Fibroblast of skin of right quadriceps (primary cell): ENCODE measurements at places on chromosomes 7 and 10.

DNA sequence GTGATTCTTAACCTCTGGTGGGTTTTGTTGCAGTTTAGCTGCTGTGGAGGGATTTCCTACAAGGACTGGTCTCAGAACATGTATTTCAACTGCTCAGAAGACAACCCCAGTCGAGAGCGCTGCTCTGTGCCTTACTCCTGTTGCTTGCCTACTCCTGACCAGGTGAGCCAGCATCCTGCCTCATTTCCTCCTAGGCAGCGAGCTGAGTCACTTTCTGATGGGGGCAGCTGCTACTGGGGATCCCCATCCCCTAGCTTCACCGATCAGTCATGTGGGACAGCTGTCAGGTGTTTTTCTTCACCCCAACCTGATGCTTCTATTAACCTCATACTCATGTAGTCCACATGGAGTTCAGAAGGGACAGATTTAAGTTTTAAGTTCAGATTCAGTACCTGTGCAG, 21.7 kb upstream of the SMO start:
- no peak for DNase-seq

DNA sequence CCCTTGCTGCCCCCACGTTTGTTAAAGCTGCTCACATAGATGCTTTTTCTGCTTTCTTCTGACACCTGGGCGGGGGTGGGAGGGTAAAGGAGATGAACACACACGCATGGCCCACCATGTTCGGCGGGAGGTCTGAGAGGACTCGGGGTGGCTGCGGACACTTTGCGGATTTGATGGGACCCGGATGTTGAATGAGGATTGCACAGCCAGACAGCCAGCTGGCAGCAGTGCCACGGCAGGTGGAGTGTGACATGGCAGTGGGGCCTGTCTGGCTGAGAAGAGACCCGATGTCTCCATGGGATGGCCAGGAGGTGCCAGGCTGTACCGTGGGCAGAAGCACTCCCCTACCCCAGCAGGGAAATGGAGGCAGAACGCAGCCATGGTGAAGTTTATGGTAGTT, 31.2 kb downstream of the PPP2R2D start:
- DNase-seq, result no peak

GRCh38 chr7:4051696-4052095, 630.4 kb upstream of the FOXK1 start:
- no peak for DNase-seq

- peak; percentile 5 for DNase-seq
Observed at GRCh38 chr7:65946904-65947303, 35.1 kb downstream of the GUSB start.

DNA sequence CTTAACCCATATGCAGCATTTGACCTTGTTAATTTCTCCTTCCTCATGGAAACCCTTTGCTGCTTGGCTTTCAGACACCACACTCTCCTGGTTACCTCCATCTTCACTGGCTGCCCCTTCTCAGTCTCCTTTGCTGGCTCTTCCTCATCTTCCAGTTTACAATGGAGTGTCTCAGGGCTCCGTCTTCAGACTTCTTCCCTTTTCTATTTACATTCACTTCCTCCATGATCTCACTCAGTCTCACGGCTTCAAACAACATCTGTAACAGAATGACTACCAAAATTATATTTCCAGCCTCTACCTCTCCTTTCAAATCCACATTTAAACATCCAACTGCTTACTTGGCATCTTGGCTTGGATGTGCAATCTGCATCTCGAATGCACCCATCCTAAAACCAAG, 140.4 kb downstream of the DKK1 start:
- no peak for DNase-seq

DNA sequence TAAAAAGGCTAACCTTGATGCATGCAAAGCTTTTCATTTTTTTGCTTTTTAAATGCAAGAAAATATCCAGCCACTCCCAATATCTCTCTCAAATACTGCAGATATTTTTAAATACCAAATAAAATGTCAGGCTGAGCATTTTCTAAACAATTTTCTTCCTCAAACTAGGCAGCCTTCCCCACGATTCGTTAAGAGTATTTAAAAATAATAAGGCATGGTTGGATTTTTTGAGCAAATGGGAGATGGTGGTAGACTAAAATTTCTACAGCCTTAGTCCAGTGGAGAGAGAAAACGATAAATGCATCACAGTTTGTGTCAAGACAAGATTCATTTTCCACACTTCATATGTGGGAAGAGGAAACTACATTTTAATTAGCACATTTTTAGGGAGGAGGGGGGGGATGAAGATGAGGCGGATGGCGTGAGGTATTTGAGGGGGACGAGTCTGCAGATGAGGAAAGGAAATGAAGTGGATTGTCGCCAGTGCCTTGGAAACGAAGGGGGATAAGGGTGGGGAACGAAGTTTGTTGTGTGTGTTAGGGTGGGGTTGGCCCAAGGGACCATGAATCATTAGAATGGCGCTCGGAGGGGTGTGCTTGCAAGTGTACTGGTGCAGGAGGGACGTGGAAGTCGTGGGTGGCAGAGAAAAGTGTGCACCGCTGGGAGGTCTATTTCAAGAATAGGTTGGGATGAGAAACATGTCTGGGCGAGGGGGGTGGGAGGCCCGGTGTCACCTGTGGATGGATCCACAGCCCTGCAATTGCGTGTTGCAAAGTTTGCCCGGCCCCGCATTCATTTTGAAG, 1.2 kb upstream of the ADD3 start:
- DNase-seq, result peak; percentile 87

- no peak for DNase-seq
Observed at GRCh38 chr10:108872854-108873253, 1050.5 kb downstream of the XPNPEP1 start.

DNA sequence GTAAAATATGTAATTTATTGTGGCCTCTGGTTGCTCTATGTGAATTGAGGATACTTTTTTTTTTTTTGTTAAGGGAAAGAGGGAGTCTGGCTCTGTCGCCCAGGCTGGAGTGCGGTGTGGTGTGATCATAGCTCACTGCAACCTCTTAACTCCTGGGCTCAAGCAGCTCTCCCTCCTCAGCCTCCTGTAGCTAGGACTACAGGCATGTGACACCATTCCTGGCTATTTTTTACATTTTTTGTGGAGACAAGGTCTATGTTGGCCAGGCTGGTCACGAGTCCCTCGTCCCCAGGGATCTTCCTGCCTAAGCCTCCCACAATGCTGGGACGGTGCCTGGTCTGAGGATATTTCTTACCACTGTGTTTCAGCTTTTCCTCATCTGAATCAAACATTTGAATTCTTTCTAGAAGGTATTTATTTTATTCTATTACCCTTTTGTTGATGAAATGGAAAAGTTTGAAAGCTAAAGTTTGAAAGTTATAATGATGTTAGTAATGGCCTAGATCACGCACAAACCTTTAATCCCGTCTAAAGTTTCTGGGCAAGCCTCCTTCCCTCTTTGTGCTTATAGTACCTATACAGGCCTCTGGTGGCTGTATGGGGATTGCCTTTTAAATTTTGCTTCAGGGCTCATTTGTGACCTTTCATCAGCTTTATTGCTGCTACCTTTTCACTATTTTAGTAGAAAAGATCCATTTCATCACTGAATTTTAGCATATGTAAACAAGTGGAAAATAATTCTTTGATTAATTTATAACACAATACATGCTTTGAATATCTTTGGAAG, 2.0 kb downstream of the IFRD1 start:
- DNase-seq, result peak; percentile 22

GRCh38 chr7:72781161-72781560, 46.8 kb downstream of the TYW1B start:
- no peak for DNase-seq

- DNase-seq, result no peak
Observed at GRCh38 chr10:36141856-36142560, 499.9 kb upstream of the FZD8 start.

DNA sequence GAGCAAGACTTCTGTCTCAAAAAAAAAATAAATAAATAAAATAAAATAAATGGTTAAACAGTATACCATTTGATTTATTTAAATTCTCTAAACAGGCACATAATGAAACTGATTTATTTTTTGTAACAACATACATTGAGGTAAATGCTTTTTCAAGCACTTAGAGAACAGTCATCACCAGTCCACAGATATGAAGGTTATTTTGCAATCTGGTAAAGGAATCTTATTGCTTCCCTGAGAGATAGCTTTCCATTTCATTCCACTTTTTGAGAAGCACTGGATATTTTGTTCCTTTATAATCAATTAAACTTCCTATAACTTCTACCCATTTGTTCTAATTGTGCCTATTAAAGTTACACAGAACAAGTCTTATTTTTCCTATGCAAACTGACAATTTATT, 5.2 kb downstream of the CEP55 start:
- no peak for DNase-seq

- DNase-seq, result no peak
Observed at GRCh38 chr10:36048780-36049179, 406.7 kb upstream of the FZD8 start.

GRCh38 chr7:90661290-90662151, 65.4 kb downstream of the CDK14 start:
- DNase-seq, result no peak

DNA sequence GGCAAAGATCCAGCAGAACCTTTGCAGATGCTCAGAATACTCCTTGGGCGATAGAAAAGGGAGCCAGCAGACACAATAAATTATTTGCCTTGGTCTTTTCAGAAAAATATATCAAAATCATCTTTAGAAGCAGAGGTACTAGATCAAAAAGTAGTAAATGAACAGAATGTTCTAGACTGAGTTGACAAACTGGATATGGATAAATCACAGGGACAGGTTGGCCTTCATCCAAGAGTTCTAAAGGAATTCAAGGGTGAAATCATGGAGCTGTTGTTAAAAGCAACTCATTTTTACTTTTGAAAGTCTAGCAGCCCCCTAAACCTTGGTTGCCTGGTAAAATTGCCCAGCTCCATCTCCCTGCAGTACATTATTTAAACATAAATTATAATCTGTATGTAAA, 99.1 kb downstream of the PLCE1 start:
- DNase-seq, result peak; percentile 45

GRCh38 chr7:86785641-86786040, 141.9 kb downstream of the GRM3 start:
- DNase-seq, result no peak

DNA sequence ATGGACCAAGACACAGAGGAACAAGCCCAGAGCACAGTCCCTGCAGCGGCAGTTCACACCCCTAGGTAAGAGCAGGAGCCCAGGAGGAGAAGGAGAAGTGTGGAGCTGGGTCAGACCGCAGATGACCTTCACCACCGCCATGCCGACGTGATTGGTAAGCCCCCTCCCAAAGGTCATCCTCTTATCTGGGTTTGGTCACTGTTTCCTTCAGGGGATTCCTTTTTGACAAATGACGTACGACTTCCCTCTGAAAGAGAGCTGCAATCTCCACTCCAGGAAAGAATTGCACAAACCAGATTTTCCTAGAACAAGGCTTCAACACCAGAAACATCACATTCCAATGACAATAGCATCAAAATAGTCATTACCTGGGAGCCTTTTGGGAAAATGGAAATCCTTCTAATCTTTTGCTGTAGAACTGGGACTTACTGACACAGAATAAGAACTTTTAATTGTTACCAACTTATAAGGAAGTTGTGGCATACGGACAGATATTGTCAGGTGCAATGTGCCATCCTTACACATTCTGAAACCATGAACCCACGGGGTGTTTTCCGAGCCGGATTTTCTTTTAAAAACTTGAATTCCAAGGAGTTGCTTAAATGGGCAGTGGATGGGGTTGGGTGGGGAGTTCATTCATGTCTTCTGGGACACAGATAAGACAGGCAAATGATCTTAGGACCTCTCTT, 20.8 kb upstream of the ADAM12 start:
- DNase-seq, result no peak

DNA sequence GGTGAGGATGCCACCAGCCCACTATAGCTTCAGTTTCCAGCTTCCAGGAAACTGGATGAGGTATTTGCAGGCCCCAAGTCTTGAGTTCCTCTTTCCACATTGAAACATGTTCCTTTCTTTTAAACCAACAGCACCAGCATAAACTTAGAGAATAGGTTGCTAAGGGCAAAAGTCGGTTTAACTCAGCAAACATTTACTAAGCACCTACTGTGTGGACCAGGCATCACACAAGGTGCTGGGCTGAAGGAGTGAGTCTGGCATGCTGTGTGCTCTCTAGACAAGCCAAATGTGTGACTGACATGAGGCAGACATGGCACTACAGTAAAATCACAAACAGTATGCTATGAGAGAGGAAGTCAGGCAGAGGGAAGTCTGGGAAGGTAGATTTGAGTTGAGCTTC, 11.0 kb upstream of the RASSF4 start:
- DNase-seq, result no peak

GRCh38 chr10:30675791-30676718, 46.5 kb upstream of the LYZL2 start:
- no peak for DNase-seq

GRCh38 chr7:2326951-2327350, 12.7 kb upstream of the SNX8 start:
- DNase-seq, result no peak

- DNase-seq, result no peak
Observed at GRCh38 chr7:153381275-153382040, 621.9 kb downstream of the ACTR3B start.

GRCh38 chr7:111492234-111492633, 70.1 kb downstream of the IMMP2L start:
- no peak for DNase-seq

- no peak for DNase-seq
Observed at GRCh38 chr7:157575777-157576176, 239.0 kb downstream of the DNAJB6 start.

DNA sequence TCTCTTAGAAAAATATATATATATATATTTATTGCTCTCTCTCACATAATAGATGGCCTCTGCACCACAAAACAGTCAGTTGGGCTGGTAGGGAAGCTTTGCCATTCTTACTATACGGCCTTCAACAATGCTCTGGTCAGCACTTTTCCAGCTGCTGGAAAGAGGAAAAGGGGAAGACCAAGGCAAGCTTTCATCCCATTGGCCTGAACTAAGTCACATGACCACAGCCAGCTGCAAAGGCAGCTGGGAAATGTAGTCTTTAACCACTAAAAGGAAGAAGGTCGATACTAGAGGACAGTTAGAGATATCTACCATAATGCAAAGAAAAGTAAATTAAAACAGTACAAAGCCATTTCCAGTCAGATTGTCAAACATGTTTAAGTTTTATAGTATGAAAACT, 58.4 kb upstream of the MACROH2A2 start:
- DNase-seq, result peak; percentile 32

DNA sequence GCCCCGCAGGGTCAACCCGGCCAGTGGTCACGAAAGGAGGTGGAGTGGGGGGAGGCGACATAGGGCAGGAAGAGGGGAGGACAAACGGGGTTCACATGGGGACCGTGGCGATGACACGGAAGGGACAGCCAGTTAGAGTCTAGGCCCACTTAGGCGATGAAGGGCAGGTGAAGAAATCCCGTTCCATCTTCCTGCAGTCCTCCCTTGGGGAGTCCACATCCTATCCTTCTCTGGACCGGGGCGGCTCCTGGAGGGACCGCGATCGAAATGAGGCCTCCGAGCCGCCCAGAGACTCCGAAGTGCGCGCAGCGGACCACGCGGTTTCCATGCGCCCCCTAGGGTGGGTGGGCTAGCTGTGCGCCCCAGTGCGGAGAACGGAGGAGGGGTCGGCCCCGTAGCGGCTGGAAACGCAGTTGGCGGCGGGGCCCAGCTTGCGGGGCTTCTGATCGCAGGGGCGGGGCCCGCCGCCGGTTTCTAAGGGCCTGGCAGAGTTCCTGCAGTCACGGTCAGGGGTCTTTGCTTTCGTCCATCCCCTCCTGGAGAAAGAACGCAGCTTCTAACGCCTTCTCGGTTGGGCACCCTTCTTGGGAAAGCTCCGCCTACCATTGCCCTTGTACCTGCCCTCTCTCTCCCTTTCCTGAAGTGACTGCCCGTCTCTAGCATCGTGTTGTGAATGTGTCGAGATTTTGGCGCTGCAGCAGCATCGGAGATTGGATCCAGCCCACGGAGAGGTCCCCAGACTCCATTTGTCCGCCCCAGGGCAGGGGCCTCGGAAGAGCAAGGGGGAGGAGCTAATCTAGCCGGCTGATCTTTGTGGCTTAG, 17.9 kb upstream of the TMEM225B start:
- DNase-seq, result peak; percentile 49
